ENCODE measurements at places on chromosomes 7 and 10. TPM values are rescaled to one million over a fixed set of nuclear protein-coding genes. Genes with fewer than 3 reads are reported as not detected.
A peak's percentile ranks its signal among the peaks of the same experiment; 100 is the strongest.

- DNase-seq: no peak
- H3K4me1 ChIP-seq: no peaks in the 10 kb centered on the region
Measured at GRCh38 chr7:104179178-104179577, 28.6 kb downstream of the ORC5 start.

GRCh38 chr7:45575501-45576248 lies 1.5 kb downstream of the ADCY1 start:
- no peaks in the 10 kb centered on the region for H3K36me3 ChIP-seq
- no peak overlapping the region for H3K27ac ChIP-seq
- no peak overlapping the region for H3K4me3 ChIP-seq
- no peaks in the 10 kb centered on the region for H3K4me1 ChIP-seq

- H3K36me3 ChIP-seq: no peaks in the 10 kb centered on the region
- DNase-seq: peak; percentile 90
- peak overlapping the region; percentile 6 for H3K4me3 ChIP-seq
- H3K27me3 ChIP-seq: no peaks in the 10 kb centered on the region
- peak overlapping the region; percentile 74 for H3K27ac ChIP-seq
- peaks cover 38% of the 10 kb centered on the region for H3K4me1 ChIP-seq
Measured at GRCh38 chr7:24821045-24821753, 63.9 kb upstream of the GSDME start.

GRCh38 chr10:69222157-69223027 lies 2.3 kb downstream of the HKDC1 start:
- H3K27ac ChIP-seq: peak overlapping the region; percentile 63
- no peaks in the 10 kb centered on the region for H3K27me3 ChIP-seq
- peak overlapping the region; percentile 28 for H3K4me3 ChIP-seq
- H3K4me1 ChIP-seq: peaks cover 32% of the 10 kb centered on the region
- DNase-seq: peak; percentile 83

DNA sequence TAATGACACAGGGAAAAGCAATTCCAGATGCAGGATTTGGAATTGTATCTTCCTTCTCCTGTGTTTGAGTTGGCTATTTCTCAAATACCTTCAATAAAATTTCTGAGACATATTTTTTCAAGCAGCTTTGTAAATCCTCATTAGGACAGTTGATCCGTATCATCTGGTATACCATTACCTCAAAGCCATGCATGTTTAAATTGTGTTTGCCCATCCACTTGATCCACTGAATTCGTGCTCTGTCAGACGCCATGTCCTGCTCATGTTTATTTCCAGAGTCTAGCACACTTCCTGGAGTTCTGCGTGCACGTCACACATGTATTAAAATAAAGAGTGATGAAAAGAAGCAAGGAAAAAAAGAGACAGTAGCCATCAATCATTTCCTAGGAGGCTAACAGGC lies 141.8 kb upstream of the CDC14C start:
- DNase-seq: no peak
- H3K27me3 ChIP-seq: no peaks in the 10 kb centered on the region
- no peaks in the 10 kb centered on the region for H3K36me3 ChIP-seq
- no peak overlapping the region for H3K4me3 ChIP-seq
- H3K4me1 ChIP-seq: no peaks in the 10 kb centered on the region

- no peaks in the 10 kb centered on the region for H3K4me1 ChIP-seq
- H3K36me3 ChIP-seq: no peaks in the 10 kb centered on the region
- H3K27ac ChIP-seq: no peak overlapping the region
- H3K27me3 ChIP-seq: no peaks in the 10 kb centered on the region
Measured at GRCh38 chr10:61050120-61050745, 106.2 kb upstream of the RHOBTB1 start.

GRCh38 chr10:20970044-20970443 lies 72.9 kb upstream of the NEBL start:
- no peaks in the 10 kb centered on the region for H3K4me1 ChIP-seq
- H3K36me3 ChIP-seq: no peaks in the 10 kb centered on the region
- H3K27me3 ChIP-seq: no peaks in the 10 kb centered on the region
- H3K27ac ChIP-seq: no peak overlapping the region
- no peak overlapping the region for H3K4me3 ChIP-seq

The MYOZ1 gene
- total RNA-seq: not detected

DNA sequence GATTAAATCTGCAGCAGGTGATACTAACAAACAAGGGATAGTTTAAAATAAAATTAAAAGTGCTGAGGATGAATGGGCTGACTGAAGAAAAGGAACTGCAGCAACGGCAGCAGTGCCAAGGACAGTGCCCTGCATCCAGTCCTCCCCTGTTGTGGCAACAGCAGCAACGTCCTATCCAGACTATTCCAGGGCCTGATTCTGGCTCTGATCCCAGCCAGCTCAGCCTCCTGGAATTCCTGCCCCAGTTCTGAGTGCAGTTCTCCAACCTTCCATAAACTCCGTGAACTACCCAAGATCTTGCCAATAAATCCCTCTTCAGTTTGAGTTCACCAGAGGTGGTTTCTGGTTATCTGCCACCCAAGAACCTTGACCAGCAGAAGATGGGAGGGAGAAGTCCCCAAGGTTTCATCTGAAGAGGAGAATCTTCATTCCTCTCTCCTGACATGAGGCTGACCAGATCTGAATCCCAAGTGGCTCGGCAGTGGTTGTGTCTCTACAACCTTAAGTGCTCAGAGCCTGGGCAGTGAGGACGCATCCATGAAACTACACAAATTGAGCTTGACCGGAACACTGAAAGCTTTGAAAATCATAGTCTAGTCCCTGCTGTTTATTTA lies 115.8 kb downstream of the SORBS1 start:
- no peak overlapping the region for H3K27ac ChIP-seq
- no peak for DNase-seq
- H3K27me3 ChIP-seq: no peaks in the 10 kb centered on the region
- no peaks in the 10 kb centered on the region for H3K36me3 ChIP-seq
- H3K4me3 ChIP-seq: no peak overlapping the region
- no peaks in the 10 kb centered on the region for H3K4me1 ChIP-seq

The ZNF365 gene
- total RNA-seq: 0.93 TPM

GRCh38 chr7:102830197-102830596 lies 81.4 kb downstream of the FAM185A start:
- no peak overlapping the region for H3K4me3 ChIP-seq
- H3K36me3 ChIP-seq: no peaks in the 10 kb centered on the region
- H3K4me1 ChIP-seq: no peaks in the 10 kb centered on the region
- no peaks in the 10 kb centered on the region for H3K27me3 ChIP-seq
- no peak overlapping the region for H3K27ac ChIP-seq

The HMX3 gene
- not detected for total RNA-seq

DNA sequence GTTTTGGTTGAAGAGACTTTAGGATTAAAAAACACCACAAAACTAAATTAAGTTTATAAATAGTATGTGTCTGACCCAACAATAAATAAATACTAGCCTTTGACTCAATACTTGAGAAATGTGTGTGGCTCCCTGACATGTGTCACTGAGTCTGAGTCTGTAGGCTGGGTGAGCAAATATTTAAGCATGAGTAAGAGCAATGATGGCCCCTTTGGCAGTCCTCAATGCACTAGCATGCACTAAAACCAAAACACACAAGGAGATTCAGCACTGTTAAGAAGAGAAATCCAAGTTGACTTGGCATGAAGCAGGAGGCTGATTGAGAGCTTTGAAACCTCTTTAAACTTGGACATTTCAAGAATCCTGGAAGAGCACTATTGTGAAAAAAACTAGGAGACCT lies 37.1 kb downstream of the CCDC71L start:
- DNase-seq: no peak
- H3K4me3 ChIP-seq: no peak overlapping the region
- H3K36me3 ChIP-seq: no peaks in the 10 kb centered on the region
- H3K27me3 ChIP-seq: no peaks in the 10 kb centered on the region

DNA sequence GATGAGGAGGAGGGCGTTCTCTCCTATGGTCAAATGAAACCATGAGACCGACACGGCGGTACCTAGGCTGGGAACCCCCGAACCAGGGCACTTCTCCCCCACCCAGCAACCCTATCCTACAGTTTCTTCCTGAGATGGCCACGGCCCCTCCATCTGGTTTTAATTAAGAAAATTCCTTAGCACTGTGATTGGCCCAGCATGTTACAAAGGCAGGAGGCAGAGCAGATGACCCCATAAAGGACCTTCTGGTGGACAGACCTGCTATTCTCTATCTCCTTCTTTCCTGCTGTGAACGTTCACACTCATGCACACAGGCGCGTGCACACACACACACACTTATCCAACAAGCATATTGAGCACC lies 129.4 kb downstream of the RGS10 start:
- no peaks in the 10 kb centered on the region for H3K36me3 ChIP-seq
- H3K4me3 ChIP-seq: no peak overlapping the region
- H3K27me3 ChIP-seq: no peaks in the 10 kb centered on the region
- H3K4me1 ChIP-seq: no peaks in the 10 kb centered on the region
- DNase-seq: no peak
- no peak overlapping the region for H3K27ac ChIP-seq

- H3K4me1 ChIP-seq: no peaks in the 10 kb centered on the region
- H3K4me3 ChIP-seq: no peak overlapping the region
- H3K27ac ChIP-seq: no peak overlapping the region
- H3K36me3 ChIP-seq: no peaks in the 10 kb centered on the region
- no peaks in the 10 kb centered on the region for H3K27me3 ChIP-seq
- DNase-seq: no peak
Measured at GRCh38 chr7:77464589-77464988, 48.4 kb upstream of the GSAP start.

GRCh38 chr10:61071580-61071979 lies 127.6 kb upstream of the RHOBTB1 start:
- no peaks in the 10 kb centered on the region for H3K36me3 ChIP-seq
- no peaks in the 10 kb centered on the region for H3K4me1 ChIP-seq
- H3K27me3 ChIP-seq: no peaks in the 10 kb centered on the region

Measured in CD8-positive, alpha-beta memory T cell (primary cell).